ENCODE measurements at places on chromosomes 7 and 10.

DNA sequence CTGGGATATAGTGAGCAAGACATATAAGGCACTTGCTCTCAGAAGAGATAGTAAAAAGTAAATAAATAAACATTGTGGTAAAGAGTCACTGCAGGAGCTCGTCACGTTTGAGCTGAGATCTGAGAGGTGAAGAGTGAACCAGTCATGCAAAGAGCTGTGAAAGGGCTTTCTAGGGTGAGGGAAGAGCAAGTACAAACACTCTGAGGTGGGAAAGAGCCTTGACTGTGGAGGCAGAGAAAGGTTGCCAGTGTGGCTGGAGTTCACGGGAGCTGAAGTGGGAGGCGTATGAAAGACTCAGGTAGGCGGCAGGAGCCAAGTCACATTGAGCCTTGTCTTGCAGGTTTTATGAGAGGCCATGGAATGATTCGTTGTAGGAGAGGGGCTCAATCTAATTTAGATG lies 141.0 kb downstream of the C1GALT1 start:
- no peaks in the 10 kb centered on the region for H3K27me3 ChIP-seq
- no peak overlapping the region for H3K27ac ChIP-seq
- no peaks in the 10 kb centered on the region for H3K4me1 ChIP-seq
- no peaks in the 10 kb centered on the region for H3K36me3 ChIP-seq
- DNase-seq: no peak

- DNase-seq: no peak
- no peaks in the 10 kb centered on the region for H3K4me1 ChIP-seq
- H3K4me3 ChIP-seq: no peak overlapping the region
- peaks cover 2% of the 10 kb centered on the region for H3K27me3 ChIP-seq
- H3K27ac ChIP-seq: no peak overlapping the region
Measured at GRCh38 chr10:95026461-95026860, 42.8 kb downstream of the CYP2C8 start.

DNA sequence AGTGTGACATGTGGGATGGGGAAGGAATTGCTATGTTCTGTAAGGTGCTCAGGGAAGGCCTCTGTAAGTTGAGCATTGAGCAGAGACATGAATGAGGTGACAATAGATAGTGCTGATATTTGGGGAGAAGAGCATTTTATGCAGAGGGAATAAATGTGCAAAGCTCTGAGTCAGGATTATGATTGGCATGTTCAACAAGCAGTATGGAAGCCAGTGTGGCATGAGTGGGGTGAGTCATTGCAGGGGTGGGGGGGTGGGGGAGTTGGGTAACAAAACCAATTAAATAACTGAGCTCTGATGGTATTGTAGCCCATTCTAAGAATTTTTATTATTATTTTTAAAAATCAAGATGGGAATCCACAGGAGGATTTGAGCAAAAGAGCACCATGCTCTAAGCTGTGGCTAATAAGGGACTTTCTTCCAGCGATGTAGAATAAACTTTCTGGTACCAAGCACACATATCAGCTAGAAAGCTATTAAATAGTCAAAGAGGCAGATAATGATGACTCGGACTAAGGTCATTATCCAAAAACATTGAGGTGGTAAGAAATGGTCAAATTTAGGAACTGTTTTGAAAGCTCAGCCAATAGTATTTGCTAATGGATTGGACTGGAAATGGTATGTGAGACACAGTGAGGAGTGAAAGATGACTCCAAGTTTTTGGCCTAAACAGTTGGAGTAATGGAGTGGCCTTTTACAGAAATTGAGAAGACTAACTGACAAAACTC lies 96.4 kb downstream of the PRKG1 start:
- H3K4me1 ChIP-seq: no peaks in the 10 kb centered on the region
- H3K27ac ChIP-seq: no peak overlapping the region
- no peaks in the 10 kb centered on the region for H3K36me3 ChIP-seq
- H3K27me3 ChIP-seq: no peaks in the 10 kb centered on the region
- DNase-seq: no peak
- H3K4me3 ChIP-seq: no peak overlapping the region

- H3K27me3 ChIP-seq: no peaks in the 10 kb centered on the region
- H3K4me3 ChIP-seq: no peak overlapping the region
- no peak overlapping the region for H3K27ac ChIP-seq
- no peak for DNase-seq
- H3K36me3 ChIP-seq: no peaks in the 10 kb centered on the region
- no peaks in the 10 kb centered on the region for H3K4me1 ChIP-seq
Measured at GRCh38 chr10:80025281-80025680, 53.2 kb upstream of the TMEM254 start.

DNA sequence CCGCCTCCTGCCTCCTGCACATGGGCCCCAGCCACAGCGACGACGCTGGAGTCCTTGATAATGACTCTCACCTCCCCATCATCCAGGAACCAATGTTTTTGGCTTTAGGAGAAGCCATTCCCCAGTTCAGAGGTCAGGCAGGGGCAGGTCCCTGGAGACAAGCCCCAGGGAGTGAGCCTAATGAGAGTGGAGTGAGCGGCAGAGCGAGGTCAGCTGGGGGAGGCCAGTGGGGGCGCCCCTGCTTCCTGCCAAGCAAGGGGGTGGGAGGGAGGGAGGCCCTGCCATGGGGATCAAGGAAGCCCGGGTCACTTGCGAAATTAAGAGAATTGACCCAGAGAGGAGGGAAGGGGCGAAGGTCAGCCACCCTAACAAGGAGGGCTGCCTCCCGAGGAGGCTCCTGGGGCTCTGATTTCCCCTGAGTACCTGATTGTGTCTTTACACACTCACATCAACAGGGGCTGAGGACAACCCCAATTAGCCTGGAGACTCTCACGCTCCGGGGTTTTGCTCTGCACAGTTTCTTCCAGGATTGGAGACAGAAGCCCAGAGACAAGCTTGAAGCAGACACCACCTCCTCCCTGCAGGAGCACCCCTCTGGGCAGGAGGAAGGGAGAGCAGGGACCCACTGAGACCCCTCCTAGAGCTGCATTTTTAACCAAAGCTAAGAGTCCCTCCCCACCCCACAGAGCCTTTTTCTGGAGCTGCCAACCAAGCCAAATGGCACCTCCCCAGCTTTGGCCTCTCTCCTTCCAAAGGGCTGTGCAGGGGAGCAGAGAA lies 112.1 kb downstream of the COL13A1 start:
- no peak overlapping the region for H3K4me3 ChIP-seq
- no peak overlapping the region for H3K27ac ChIP-seq
- no peak for DNase-seq

DNA sequence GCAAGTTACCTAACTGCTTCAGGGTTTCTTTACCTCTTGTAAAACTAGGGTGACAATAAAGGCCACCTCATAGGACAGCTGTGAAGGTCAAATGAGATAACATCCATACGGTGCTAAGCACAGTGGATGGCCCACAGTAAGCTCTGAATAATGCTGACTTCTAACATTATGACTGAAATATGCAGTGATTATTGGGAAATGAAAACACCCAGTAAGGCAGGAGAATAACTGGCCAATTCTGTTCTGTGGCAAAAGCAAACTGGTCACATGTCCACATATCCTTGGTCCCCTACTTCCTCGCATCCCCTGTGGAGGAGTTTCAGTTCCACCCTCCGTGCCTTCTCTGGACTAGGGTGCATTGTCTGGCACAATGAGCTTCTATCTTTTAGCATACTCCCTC lies 1.4 kb downstream of the CUBN start:
- no peaks in the 10 kb centered on the region for H3K4me1 ChIP-seq
- DNase-seq: no peak
- no peak overlapping the region for H3K4me3 ChIP-seq
- H3K36me3 ChIP-seq: no peaks in the 10 kb centered on the region
- H3K27me3 ChIP-seq: no peaks in the 10 kb centered on the region

DNA sequence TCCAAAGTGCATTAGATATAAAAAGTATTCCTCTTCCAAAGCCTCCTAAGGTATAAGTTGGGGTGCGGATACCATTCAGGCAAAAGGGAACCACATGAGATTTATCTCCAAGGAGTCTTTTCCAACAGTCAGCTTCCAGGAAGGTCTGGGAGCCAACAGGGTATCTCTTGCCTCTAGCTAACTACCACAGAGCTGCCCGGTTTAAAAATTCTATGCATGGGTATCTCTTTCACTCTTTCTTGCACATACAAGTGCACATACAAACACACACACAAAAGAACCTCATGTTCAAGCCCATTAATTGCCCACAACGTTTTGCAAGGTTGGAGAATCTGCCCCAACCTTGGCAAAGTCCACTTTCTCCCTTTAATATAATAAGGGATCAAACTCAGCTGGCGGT lies 80.7 kb downstream of the CDK6 start:
- no peak overlapping the region for H3K27ac ChIP-seq
- no peaks in the 10 kb centered on the region for H3K27me3 ChIP-seq
- no peak for DNase-seq
- peaks cover 49% of the 10 kb centered on the region for H3K4me1 ChIP-seq

DNA sequence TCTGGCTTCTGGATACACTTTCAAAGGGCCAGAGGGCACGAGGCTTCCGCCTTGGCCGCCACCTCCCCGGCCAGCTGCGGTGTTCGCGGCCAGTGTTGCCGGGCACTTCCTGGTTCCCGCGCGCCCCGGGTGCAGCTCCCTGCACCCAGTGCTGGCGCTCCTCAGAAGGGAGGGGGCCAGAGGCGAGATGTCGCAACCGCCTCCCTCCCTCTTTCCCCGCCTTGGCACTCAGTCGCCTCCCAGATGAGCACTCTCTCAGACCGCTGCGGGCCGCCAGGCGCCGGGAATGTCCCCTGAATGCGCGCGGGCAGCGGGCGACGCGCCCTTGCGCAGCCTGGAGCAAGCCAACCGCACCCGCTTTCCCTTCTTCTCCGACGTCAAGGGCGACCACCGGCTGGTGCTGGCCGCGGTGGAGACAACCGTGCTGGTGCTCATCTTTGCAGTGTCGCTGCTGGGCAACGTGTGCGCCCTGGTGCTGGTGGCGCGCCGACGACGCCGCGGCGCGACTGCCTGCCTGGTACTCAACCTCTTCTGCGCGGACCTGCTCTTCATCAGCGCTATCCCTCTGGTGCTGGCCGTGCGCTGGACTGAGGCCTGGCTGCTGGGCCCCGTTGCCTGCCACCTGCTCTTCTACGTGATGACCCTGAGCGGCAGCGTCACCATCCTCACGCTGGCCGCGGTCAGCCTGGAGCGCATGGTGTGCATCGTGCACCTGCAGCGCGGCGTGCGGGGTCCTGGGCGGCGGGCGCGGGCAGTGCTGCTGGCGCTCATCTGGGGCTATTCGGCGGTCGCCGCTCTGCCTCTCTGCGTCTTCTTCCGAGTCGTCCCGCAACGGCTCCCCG lies at the start of gene FFAR4:
Gene FFAR4, plus strand, starts transcription at position 231 of the 842 bp plus-strand sequence. Its CDS starts 56 bp downstream, at position 287.
- H3K27ac ChIP-seq: no peak within 1 kb of the TSS
- H3K4me3 ChIP-seq: no peak within 1 kb of the TSS
- DNase-seq: no peak
- H3K36me3 ChIP-seq: no peaks in the 10 kb centered on the region
- H3K27me3 ChIP-seq: peaks cover 56% of the 10 kb centered on the region
- H3K4me1 ChIP-seq: no peaks in the 10 kb centered on the region

DNA sequence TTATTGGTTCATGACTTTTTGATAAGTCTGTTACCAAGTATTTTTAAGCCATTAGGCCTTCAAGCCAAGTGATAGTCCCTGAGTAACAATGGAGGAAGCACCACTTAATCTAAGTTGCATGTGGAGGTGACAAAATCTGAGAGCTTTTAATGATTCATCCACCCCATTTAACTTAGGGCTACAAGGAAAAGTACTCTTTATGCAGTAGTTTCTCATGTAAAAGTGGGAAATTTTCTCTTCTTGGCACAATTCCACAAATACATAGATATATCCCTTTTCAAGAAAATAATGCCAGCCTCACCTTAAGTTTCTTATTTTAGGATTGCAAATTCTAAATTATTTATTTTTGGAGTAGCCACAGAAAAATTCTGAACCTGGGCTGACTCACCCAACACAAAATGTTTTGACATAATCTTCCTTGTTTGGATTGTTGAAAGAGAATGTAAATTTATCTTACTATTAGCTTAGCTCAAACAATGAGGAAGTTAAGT lies 85.7 kb downstream of the SUGCT start:
- no peak overlapping the region for H3K4me3 ChIP-seq
- H3K27ac ChIP-seq: no peak overlapping the region
- no peaks in the 10 kb centered on the region for H3K27me3 ChIP-seq
- H3K4me1 ChIP-seq: no peaks in the 10 kb centered on the region
- H3K36me3 ChIP-seq: no peaks in the 10 kb centered on the region

DNA sequence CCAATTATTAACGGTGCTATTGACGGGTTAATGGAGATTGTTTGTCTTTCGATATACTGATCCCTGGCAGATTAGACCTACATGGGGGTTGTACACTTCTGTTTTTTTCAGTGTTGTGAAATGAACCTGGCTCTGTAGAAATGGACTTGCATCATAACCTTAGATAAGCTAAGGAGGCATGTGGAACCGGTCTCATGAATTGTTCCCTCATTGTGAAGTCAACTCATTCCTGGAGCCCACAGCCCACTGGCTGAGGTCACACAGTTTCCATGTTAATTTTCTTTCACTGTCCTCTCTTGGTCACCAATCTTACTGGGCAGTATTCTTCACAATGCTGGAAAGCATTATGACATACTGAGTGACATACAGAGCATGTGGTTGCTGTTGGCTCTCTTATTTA lies 202.8 kb downstream of the BMPER start:
- DNase-seq: no peak
- H3K27ac ChIP-seq: no peak overlapping the region
- no peak overlapping the region for H3K4me3 ChIP-seq
- H3K27me3 ChIP-seq: peaks cover 4% of the 10 kb centered on the region

DNA sequence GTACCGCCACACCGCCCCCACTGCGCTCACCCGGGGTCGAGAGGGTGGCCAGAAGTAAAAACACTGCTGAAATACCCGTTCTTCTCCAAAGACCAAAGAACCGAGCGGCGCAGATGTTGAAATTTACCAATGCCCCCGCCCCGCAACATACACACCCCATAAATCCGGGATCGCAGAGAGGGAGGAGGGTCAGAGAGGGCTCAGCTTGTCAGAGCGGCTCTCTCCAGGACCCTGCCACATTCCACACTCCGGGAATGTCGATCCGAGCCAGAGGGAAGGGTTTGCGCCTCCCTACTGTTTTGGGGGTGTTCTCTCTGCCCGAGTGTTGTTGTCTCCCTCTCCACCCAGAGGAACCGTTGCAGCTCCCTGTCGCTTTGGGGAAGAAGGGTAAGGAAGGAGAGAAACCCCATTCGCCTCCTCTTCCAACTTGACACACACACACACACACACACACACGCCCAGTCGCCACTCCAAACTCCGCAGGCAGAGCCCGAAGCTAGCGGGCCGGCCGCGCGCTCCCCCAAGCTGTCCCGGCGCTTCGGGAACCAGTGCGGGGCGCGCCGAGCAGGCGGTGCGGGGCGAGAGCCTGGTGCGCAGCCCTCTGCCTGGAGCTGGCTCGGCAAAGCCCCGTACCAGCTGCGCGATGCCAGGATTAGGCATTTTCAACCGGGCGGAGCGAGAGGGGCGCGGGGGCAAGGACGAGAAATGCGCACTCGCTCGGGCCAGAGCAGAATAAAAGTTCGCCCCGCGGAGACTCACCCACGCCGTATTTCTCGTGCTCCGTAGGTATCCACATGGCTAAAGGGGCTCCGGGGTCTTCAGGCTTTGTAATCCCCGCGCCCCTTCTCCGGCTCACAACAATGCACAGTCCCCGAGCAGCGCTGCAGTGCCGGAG lies 609 bp downstream of the DOCK4 start:
- H3K4me3 ChIP-seq: peak overlapping the region; percentile 97
- H3K27ac ChIP-seq: no peak overlapping the region
- peak; percentile 48 for DNase-seq
- H3K36me3 ChIP-seq: no peaks in the 10 kb centered on the region
- H3K27me3 ChIP-seq: peaks cover 39% of the 10 kb centered on the region
